ENCODE measurements at places on chromosomes 2 and 18. TPM values are rescaled to one million over a fixed set of nuclear protein-coding genes. Genes with fewer than 3 reads are reported as not detected.

- DNase-seq = no peak
- H3K4me1 ChIP-seq = no peaks in the 10 kb centered on the region
- no peak overlapping the region for H3K4me3 ChIP-seq
- H3K27ac ChIP-seq = no peak overlapping the region
Observed at GRCh38 chr2:110744429-110744828, 12.1 kb downstream of the ACOXL start.

GRCh38 chr2:235025800-235026536 is 74.2 kb downstream of the SH3BP4 start:
- H3K27ac ChIP-seq = peak overlapping the region; percentile 42
- H3K4me1 ChIP-seq = peaks cover 50% of the 10 kb centered on the region
- no peak overlapping the region for H3K4me3 ChIP-seq
- H3K36me3 ChIP-seq = peaks cover 4% of the 10 kb centered on the region

DNA sequence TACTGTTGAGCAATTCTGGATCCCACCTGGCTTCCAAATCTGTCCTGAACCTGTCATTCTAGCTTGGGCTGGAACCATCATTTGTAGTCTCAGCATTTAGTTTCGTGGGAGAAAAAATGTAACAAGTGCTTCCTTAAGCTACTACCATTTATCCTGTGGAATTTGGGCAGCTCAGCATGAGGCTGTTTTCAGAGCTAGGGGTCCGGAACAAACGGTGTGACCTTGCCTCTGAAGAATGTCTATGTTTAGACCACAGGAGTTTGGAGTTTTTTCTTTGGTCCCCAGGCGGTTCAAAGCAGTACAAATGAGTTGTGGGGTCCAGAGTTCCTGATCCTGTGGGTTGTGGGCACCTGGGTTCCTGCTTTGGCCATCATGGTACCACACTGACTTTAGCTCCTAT is 59.1 kb upstream of the TMEM178A start:
- H3K4me1 ChIP-seq = no peaks in the 10 kb centered on the region
- H3K4me3 ChIP-seq = no peak overlapping the region
- DNase-seq = peak; percentile 55
- H3K27ac ChIP-seq = no peak overlapping the region

DNA sequence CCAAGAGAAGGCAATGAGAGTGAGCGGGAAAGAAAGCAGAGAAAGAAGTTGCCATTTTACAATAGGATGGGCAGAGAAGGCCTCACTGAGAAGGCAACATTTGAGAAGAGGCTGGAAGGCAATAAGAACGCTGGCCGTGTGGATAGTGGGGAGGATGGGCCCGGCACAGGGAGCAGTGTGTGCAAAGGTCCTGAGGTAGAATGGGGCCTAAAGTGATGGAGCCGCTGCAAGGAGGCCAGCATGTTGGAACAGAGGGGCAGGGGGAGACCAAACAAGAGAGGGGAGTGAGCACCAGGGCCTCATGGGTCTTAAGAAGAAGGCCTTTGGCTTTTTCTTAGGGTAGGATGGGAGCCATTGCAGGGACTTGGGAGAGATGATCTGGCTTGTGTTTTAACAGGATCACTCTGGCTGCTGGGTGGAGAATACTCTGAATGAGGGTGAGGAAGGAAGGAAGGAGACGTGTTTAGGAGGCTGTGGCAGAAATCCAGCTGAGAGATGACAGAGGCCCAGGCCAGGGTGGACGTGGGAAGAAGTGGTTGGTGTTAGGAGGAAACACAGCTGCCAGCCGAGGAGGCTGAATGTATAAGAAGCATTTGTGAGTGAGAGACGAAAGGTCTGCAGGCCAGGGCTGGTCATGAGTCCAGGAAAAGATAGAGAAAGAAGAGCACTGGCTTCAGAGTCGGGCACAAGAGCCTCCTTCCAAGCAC is 159.8 kb downstream of the KLHL29 start:
- no peaks in the 10 kb centered on the region for H3K27me3 ChIP-seq
- H3K4me3 ChIP-seq = no peak overlapping the region
- H3K27ac ChIP-seq = no peak overlapping the region
- H3K36me3 ChIP-seq = no peaks in the 10 kb centered on the region

DNA sequence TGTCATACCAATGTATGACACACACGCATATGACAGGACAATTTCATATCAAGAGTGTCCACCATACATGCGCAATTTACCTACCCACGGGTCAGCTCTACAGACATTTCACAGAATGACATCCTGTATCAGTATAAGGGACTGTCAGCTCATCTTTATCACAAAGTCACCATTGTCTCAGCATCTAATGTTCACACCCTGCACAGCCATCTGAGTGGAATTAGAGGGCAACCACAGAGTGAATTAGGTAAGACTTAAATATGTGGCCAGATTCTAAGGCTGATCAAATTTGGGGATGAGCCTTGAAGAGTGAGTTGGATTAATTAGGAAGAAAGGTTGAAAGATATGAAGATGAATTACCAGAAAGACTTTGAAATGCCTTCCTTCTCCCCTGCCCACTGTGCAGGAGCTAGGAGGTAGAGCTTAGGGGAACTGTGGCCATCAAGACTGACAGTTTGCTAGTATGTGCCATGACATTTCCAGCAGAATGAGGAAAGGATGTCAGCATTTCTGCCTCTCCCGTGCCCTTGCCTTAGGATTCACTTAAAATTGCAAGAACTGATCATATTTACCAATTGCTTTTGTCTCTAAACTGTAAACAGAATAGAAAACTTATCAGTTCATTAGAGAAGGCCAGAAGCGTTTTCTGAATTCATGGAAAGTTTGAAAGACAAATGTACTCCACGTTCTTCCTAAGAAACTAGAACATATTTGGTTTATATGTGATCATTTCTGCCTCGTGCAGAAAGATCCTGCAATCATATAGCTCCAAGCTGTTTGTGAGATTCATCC is 121.1 kb downstream of the DDX1 start:
- H3K36me3 ChIP-seq = no peaks in the 10 kb centered on the region
- no peak for DNase-seq
- no peak overlapping the region for H3K4me3 ChIP-seq
- H3K4me1 ChIP-seq = no peaks in the 10 kb centered on the region
- H3K27me3 ChIP-seq = no peaks in the 10 kb centered on the region

GRCh38 chr2:77005522-77005921 is 516.7 kb downstream of the LRRTM4 start:
- no peaks in the 10 kb centered on the region for H3K36me3 ChIP-seq
- H3K4me1 ChIP-seq = no peaks in the 10 kb centered on the region
- no peak overlapping the region for H3K4me3 ChIP-seq
- H3K27ac ChIP-seq = no peak overlapping the region

DNA sequence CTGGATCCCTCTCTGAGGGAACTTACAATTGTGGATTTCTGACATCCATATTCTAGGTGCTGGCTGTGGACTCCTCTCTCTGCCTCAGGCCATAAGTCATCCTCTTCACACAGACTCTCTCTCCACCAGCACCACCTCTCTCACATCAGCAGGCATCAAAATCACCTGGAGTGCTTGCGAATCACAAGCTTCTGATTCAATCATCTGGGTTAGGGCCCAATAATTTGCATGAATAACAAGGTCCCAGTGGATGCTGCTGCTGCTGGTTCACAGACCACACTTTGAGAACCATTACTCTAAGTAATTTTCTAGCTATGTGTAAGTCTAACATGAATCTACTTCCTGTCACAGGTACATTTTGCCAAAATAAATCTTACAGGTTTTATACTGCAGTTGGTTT is 214.9 kb downstream of the DSEL start:
- H3K4me1 ChIP-seq = peaks cover 3% of the 10 kb centered on the region
- peak overlapping the region; percentile 9 for H3K4me3 ChIP-seq
- DNase-seq = peak; percentile 2

UGT1A10 gene
- total RNA-seq = not detected

DNA sequence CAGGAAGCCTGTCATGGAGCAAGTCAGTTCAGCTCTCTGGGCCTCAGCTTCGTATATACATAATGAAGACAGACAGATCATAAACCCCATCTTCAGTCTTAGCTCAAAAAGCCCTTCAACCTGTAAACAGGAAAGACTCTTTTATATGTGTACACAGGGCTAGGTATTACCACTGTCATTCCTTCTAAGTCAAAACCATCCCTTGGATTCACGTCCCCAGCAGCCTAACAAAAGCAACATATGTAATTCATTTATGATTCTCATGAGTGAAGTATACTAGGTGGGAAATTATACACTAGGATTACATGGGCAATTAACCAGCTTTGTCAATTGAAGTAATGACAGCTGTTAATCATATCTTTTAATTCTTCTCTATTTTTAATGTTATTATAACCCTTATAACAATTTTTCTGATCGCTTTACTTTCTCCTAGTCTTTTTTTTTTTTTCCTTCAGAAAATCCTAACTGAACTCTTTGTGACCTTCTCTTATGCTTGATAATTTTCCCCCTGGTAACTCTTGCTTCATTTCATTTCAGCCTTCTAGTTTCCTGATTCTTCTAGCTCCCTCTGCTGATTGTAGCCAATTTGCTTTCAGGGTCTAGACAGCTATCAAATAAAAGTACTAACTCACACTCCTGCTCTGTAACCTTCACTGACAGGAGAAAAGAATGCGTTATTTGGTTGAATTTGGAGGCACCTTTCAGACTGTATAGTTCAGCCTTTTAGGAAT is 99.7 kb downstream of the RBM43 start:
- DNase-seq = peak; percentile 78
- H3K36me3 ChIP-seq = no peaks in the 10 kb centered on the region
- no peaks in the 10 kb centered on the region for H3K4me1 ChIP-seq
- H3K27ac ChIP-seq = no peak overlapping the region

SRBD1 gene
- 11.6 TPM for total RNA-seq

GRCh38 chr2:96912346-96913116 is 42.7 kb upstream of the SEMA4C start:
- peaks cover 2% of the 10 kb centered on the region for H3K4me1 ChIP-seq
- H3K4me3 ChIP-seq = no peak overlapping the region
- DNase-seq = no peak
- H3K27me3 ChIP-seq = no peaks in the 10 kb centered on the region
- H3K27ac ChIP-seq = no peak overlapping the region
- H3K36me3 ChIP-seq = no peaks in the 10 kb centered on the region

DNA sequence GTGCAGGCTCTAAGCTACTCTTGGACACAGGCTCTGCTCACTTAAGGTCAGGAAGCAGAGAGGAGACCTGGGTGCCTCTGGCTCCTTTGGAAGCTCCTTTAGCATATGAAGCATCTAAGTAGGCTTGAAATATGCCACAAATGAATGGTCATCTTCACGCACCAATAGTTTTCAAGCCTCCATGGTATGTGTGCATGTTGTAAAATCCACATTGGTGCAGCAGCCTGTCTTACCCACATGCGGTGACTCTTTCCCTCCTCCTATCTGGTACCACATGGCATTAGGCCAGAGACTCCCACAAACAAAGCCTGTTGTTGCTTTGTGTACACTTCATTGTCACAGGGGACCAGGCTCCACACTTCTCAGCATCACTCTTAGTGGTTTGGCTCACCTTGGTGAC is 442.2 kb upstream of the RAB12 start:
- H3K27me3 ChIP-seq = no peaks in the 10 kb centered on the region
- H3K4me3 ChIP-seq = no peak overlapping the region
- no peaks in the 10 kb centered on the region for H3K4me1 ChIP-seq

- no peaks in the 10 kb centered on the region for H3K27me3 ChIP-seq
- no peak overlapping the region for H3K4me3 ChIP-seq
- DNase-seq = no peak
- no peak overlapping the region for H3K27ac ChIP-seq
- H3K36me3 ChIP-seq = no peaks in the 10 kb centered on the region
- H3K4me1 ChIP-seq = no peaks in the 10 kb centered on the region
Observed at GRCh38 chr2:133497951-133498565, 70.2 kb downstream of the NCKAP5 start.

DNA sequence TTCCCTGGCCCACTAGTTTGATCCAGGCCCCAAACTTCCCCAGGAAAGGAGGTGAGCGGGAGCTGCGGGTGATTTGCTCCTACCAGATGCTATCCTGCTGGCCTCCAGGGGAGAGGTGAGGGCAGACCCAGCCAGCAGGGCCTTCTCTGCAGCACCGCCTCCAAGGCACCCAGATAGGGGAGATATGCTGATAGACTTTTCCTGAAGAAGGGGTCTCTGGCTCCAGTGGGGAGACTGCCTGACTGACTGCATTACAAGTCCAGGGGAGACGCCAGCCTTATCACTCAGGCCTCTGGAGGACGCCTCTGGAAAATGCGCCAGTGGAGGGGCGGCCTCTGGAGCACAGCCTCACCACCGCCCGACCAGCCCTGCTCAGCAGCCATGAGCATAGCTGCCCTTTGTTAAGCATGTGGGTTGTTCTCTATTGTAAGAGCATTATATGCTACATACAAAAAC is 60.6 kb upstream of the SMAD7 start:
- H3K36me3 ChIP-seq = no peaks in the 10 kb centered on the region
- no peak overlapping the region for H3K4me3 ChIP-seq
- no peaks in the 10 kb centered on the region for H3K4me1 ChIP-seq

GRCh38 chr2:220781622-220782241 is 790.4 kb downstream of the EPHA4 start:
- no peaks in the 10 kb centered on the region for H3K36me3 ChIP-seq
- H3K4me3 ChIP-seq = no peak overlapping the region
- no peak for DNase-seq
- H3K27ac ChIP-seq = no peak overlapping the region

DNA sequence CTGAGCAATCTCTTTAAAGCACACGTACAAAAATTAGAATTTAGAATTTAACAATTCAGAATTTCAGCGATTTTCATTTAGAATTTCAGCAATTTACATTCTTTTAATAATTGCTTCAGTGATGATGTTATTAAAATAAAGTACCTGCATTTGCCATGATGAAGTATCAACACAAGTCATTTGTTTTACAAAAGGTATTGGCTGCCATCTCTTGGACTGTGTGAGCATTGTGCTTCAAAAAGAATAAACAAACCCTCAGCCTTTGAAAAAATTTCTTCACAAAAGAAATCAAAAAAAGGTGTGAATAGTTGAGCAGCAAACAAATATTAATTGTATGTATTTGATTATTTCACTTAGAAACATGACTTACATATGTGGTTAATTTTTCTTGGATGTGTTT is 27.1 kb upstream of the ZC3H15 start:
- no peak overlapping the region for H3K4me3 ChIP-seq
- no peaks in the 10 kb centered on the region for H3K4me1 ChIP-seq
- no peaks in the 10 kb centered on the region for H3K27me3 ChIP-seq
- DNase-seq = peak; percentile 42

DNA sequence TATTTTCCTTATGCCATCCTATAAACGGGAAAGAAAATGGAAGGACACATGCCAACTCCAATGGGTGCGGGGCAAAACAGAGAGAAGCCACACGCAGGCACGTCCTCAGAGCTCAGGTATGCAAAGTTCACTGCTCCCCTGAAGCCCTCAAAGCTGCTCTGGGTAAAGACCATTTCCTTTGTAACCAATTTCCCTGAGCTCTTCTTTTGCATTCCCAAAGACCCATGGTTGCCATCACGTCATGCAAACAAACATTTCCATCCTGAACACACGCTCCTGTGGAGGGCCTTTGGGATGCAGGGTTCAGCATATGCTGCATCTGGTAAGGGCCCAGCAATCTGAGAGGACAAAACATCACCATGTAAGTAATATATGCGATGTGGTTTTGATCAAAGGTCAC is 69.4 kb downstream of the EMILIN2 start:
- no peak overlapping the region for H3K27ac ChIP-seq
- H3K36me3 ChIP-seq = peaks cover 24% of the 10 kb centered on the region
- H3K4me1 ChIP-seq = peaks cover 6% of the 10 kb centered on the region
- H3K27me3 ChIP-seq = no peaks in the 10 kb centered on the region
- no peak overlapping the region for H3K4me3 ChIP-seq

Measured in fibroblast of lung (primary cell).